Effector memory CD8-positive, alpha-beta T cell (primary cell): ENCODE measurements at places on chromosomes 1 and 21.

DNA sequence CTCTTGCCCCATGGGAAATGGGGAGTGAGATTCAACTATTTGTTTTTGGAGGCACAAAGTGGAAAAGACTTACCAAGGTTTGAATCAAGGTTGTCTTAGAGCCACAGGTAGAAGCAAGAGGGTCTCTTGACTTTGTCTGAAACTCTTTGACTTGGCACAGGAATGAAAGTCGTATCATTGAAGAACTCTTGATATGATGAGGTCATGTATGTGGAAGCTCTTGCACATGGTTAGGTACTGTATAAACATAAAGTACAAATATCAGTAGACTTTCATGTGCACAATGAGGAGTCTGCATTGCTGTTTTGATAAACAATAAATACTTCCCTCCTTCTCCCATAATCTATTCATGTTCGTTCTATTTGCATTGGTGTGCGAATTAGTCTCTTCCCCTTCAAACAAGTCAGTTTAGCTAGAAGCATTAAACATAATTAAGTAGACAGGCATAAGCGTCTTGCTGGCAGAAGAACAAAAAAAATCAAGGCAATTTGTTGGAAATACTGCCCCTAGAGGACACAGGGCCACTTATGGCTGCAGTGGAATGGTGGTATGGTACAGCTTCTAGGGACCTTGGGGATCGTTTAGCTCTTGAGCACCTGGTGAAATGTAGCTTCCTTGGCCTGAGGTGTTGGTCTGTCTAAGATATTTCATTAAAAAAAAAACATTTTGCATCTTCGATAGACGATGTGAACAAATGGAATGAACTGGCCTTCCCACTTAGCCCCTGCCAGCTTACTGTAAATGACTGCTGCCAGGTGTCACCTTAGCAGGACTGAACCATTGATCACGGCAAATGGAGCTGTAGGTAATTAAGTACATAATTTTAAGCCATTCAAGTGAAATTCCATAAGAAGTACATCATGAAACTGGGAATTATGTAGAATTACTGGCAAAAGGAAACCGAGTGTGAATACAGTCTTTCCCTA is 218.0 kb upstream of the GALNT2 start:
- no peak for DNase-seq

DNA sequence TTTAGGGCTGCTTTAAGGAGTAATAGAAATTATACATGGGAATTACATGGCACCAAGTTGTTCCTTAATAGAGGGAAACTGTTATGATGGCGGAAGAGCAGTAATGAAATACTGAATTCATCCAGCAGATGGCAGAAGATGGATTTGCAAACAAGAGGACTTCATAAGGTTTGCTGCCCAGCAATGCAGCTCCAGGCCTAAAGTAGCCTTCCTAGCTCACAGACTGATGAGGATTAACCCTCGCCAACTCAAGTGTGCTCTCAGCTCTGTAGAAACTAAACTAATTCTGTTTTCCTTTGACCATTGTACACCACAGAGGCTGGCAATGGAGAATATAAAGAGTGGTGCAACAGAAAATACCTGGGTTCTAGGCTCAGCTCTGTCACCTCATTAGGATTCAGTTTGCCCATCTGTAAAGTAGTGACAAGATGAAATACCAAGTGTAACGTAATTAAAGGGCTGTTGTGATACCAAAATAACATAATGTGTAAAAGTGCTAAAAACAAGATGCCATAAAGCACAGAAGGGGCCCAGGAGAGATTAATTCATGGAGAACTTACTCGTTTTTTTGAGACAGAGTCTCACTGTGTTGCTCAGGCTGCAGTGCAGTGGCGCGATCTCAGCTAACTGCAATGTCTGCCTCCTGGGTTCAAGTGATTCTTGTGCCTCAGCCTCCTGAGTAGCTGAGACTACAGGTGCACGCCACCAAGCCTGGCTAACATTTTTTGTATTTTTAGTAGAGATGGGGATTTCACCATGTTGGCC is 102.4 kb upstream of the SERBP1 start:
- DNase-seq: no peak

GRCh38 chr1:166073489-166073888 is 93.3 kb downstream of the FAM78B start:
- DNase-seq: no peak

DNA sequence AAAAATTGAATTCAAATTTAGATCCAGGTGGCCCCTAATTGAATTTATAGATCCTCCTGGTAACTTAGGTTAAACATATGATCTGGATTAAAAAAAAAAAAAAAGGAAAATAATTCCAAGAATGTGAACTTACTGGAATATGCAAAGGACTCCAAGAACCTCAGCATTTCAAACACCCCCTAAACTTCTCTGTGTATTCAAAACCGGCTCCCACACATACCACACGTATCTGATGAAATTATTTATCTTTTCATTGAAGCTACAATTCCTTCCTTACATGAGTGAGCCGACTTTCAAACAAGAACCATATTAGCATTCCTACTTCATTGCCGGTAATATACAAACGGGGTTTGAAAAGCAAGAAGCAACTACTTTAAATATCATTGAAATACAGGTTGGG is 61.4 kb upstream of the FMN2 start:
- no peak for DNase-seq
